Vagina (tissue), 2 donors: ENCODE measurements at places on chromosomes 5 and 9. TPM values are rescaled to one million over a fixed set of nuclear protein-coding genes. Genes with fewer than 3 reads are reported as not detected.

Gene CCDC152
- total RNA-seq = not detected

- no peak overlapping the region for H3K4me3 ChIP-seq
- no peak overlapping the region for H3K27ac ChIP-seq
- no peaks in the 10 kb centered on the region for H3K36me3 ChIP-seq
- H3K4me1 ChIP-seq = no peaks in the 10 kb centered on the region
- H3K27me3 ChIP-seq = no peaks in the 10 kb centered on the region
Measured at GRCh38 chr5:4531756-4532704, 608.1 kb upstream of the ADAMTS16 start.

Gene SAPCD2
- total RNA-seq = 2.7 TPM

Gene IFNK
- not detected for total RNA-seq

Gene TUSC1
- 22.6 TPM for total RNA-seq

Gene TMC1
- not detected for total RNA-seq

GRCh38 chr9:35071814-35072460 is 488 bp downstream of the VCP start:
- H3K27me3 ChIP-seq = no peaks in the 10 kb centered on the region
- no peaks in the 10 kb centered on the region for H3K36me3 ChIP-seq
- DNase-seq = no peak
- peak overlapping the region; percentile 96 for H3K27ac ChIP-seq

Gene GCNT4
- total RNA-seq = 2.5 TPM

GRCh38 chr9:132005899-132006298 is 73.8 kb downstream of the MED27 start:
- H3K4me1 ChIP-seq = peaks cover 32% of the 10 kb centered on the region
- no peaks in the 10 kb centered on the region for H3K27me3 ChIP-seq
- DNase-seq = no peak
- no peak overlapping the region for H3K4me3 ChIP-seq
- no peak overlapping the region for H3K27ac ChIP-seq
- H3K36me3 ChIP-seq = no peaks in the 10 kb centered on the region

- peaks cover 24% of the 10 kb centered on the region for H3K4me1 ChIP-seq
- no peak overlapping the region for H3K4me3 ChIP-seq
- H3K36me3 ChIP-seq = no peaks in the 10 kb centered on the region
- H3K27me3 ChIP-seq = no peaks in the 10 kb centered on the region
- DNase-seq = no peak
Measured at GRCh38 chr9:114345493-114346065, 15.9 kb downstream of the ORM2 start.

Gene SH3TC2
- total RNA-seq = 2.0 TPM

Gene PSD2
- total RNA-seq = 0.25 TPM

Gene UNC13B
- 20.4 TPM for total RNA-seq

Gene CDH9
- total RNA-seq = not detected

- no peak overlapping the region for H3K27ac ChIP-seq
- H3K4me3 ChIP-seq = no peak overlapping the region
- H3K4me1 ChIP-seq = no peaks in the 10 kb centered on the region
Measured at GRCh38 chr9:19918630-19919029, 129.8 kb upstream of the SLC24A2 start.

DNA sequence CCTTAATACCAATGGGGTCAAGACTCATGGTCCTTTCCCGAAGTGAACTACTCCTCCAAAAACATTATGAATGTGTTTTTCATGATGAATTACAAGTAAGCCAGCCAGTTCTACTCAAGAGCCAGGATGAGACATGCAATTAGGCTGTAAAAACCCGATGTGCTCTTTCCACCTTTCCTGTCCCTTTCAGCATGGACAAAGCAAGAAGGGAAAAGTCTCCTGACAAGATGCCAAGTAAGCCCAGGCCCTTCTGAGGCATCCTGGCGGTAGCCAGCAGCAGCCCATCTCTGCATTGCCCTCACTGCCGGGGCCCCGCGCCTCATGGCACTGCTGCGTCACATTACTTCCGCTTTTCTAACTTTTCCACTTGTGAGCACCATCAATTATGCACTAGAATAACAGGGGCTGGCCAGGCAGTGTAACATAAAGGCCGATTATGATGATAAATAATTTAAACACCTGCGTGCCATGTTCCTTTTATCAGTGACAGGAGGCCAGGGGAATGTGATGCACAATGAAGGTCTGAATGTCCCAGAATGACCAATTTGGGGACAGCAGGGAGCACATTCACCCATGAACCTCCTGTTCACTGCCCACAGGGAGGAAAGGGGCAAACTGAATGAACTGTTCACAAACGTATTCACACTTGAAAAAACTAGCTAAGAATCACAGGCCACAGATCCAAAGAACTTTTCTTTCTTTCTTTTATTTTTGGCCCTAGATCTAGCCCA is 37.4 kb downstream of the EFNA5 start:
- H3K27ac ChIP-seq = no peak overlapping the region
- no peak overlapping the region for H3K4me3 ChIP-seq
- H3K4me1 ChIP-seq = peaks cover 32% of the 10 kb centered on the region
- H3K27me3 ChIP-seq = no peaks in the 10 kb centered on the region
- H3K36me3 ChIP-seq = no peaks in the 10 kb centered on the region
- DNase-seq = no peak

- H3K36me3 ChIP-seq = no peaks in the 10 kb centered on the region
- no peaks in the 10 kb centered on the region for H3K27me3 ChIP-seq
- no peak for DNase-seq
- no peak overlapping the region for H3K4me3 ChIP-seq
- no peak overlapping the region for H3K27ac ChIP-seq
Measured at GRCh38 chr5:1169211-1170115, 31.9 kb upstream of the SLC6A19 start.

DNA sequence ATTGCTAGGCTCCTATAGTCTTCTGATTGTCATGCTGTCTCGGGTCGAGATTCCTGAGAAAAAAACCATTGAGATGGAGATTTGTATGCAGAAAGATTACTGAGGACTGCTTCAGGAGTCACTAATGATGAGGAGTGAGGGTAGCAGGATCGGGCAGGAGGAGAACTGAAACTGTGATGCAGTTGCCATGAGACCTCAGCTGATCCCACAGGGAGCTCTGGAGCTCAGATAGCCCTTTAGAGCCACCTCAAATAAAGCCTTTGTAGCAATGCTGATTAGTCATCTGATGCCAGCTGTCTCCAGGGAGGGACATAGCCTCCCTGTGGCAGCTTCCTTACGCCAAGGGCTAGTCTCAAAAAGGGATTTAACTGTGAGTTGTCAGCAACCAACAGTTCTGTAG is 256.9 kb downstream of the DMAC1 start:
- DNase-seq = no peak
- no peaks in the 10 kb centered on the region for H3K27me3 ChIP-seq
- no peaks in the 10 kb centered on the region for H3K36me3 ChIP-seq
- H3K27ac ChIP-seq = no peak overlapping the region
- no peak overlapping the region for H3K4me3 ChIP-seq

GRCh38 chr9:114958021-114958843 is 27.8 kb upstream of the TNFSF8 start:
- H3K4me3 ChIP-seq = no peak overlapping the region
- H3K36me3 ChIP-seq = no peaks in the 10 kb centered on the region
- no peak for DNase-seq
- H3K27me3 ChIP-seq = no peaks in the 10 kb centered on the region
- H3K27ac ChIP-seq = no peak overlapping the region

- H3K4me1 ChIP-seq = no peaks in the 10 kb centered on the region
- no peak overlapping the region for H3K4me3 ChIP-seq
- no peaks in the 10 kb centered on the region for H3K36me3 ChIP-seq
Measured at GRCh38 chr9:36118706-36119105, 17.8 kb upstream of the GLIPR2 start.

DNA sequence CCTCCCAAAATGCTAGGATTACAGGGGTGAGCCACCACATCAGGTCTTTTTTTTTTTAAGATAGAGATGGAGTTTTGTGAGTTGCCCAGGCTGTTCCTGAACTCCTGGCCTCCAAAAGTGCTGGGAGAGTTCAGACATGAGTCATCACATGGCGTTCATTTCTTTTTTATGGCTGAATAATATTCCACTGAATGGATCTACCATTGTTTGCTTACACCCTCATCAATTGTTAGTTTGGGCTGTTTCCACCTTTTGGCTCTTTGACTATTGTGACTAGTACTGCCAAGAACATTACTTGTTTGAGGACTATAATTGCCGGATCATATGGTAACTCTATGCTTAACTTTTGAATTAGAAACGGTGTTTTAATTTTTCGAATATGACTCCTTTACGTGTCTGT is 787 bp upstream of the N4BP3 start:
- H3K36me3 ChIP-seq = no peaks in the 10 kb centered on the region
- no peaks in the 10 kb centered on the region for H3K27me3 ChIP-seq
- H3K4me1 ChIP-seq = peaks cover 36% of the 10 kb centered on the region
- no peak overlapping the region for H3K27ac ChIP-seq
- no peak overlapping the region for H3K4me3 ChIP-seq
- DNase-seq = no peak

DNA sequence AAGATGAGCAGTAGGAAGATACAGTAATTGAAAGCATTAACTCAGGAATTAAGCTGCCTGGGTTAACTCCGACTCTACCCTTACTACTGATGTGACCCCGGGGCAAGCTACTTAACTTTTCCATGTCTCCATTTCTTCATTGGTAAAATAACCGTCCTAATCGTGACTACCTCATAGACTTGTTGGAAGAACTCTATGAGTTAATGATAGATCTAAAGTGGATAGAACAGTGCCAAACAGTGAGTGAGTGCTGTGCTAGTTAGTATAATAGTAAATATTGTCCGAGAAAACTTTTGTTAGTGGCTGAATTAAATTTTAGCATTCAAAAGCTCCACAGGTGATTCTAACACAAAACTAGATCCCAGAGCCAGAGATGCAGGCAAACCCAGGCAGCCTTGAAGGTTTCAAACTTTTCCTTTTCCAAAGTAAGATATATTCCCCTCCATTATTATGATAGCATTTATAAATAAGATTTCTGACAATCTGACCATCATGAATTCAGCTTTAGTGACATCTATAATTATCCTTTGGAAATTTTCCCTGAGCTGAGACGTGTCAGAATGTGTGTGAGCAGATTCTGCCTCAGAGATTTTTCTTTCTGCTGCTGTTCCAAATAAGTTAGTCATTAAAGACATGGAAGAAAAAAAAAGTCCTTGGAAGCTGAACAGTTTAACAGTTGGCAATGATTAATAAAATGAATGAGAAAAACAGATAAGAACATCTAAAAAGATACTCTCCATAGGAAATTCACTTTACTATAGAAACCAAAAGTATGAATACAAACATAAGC is 369.5 kb downstream of the PRELID2 start:
- H3K4me3 ChIP-seq = no peak overlapping the region
- no peak overlapping the region for H3K27ac ChIP-seq
- no peaks in the 10 kb centered on the region for H3K27me3 ChIP-seq
- peaks cover 6% of the 10 kb centered on the region for H3K4me1 ChIP-seq

Gene KIF4B
- not detected for total RNA-seq

GRCh38 chr5:149550268-149550583 is 1.0 kb downstream of the CSNK1A1 start:
- peaks cover 48% of the 10 kb centered on the region for H3K4me1 ChIP-seq
- no peaks in the 10 kb centered on the region for H3K36me3 ChIP-seq

Gene ARAP3
- 13.3 TPM for total RNA-seq

DNA sequence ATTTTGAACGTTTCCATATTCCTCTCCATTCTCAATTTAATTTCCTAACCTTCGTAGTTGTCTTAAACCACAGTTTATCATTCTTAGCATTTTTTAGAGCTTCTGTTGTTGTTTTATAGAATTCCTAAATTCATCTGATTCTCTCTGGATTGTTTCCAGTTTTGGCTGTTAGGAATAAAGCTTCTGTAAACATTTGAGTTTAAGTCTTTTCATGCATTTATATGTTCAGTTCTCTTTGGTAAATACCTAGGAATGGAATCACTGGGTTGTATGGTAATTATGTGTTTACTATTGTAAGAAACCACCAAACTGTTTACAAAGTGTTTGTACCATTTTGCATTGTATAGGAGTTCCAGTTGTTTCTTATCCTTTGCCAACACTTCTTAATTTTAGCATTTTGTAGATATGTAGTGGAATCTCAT is 29.7 kb downstream of the GPR21 start:
- H3K27ac ChIP-seq = no peak overlapping the region
- H3K4me1 ChIP-seq = peaks cover 9% of the 10 kb centered on the region
- H3K36me3 ChIP-seq = peaks cover 15% of the 10 kb centered on the region
- no peaks in the 10 kb centered on the region for H3K27me3 ChIP-seq
- DNase-seq = no peak
- H3K4me3 ChIP-seq = no peak overlapping the region
